T-helper 9 cell (primary cell): ENCODE measurements at places on chromosomes 7 and 10.
A peak's percentile ranks its signal among the peaks of the same experiment; 100 is the strongest.

DNA sequence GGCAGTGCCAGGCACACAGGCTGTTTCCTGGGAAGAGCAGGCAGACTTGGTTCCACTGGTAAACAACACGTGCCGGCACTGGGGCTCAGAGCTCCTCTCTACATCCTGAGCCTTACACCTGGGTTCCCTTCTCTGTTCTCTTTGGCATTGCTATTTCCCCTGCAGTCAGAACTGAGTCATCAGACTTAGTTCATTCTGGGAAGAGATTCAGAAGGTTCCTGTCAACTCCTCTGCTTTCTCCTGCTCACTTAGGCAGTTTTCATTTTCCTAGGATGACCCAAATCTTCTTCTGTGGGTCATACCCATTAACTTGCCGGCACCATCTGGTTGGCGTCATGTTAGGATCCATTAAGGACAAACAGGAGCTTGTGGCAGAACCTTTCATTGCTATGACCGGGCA, 33.4 kb upstream of the LRRC18 start:
- no peak for DNase-seq

GRCh38 chr10:18145652-18146051, 5.4 kb downstream of the CACNB2 start:
- no peak for DNase-seq

- DNase-seq: no peak
Measured at GRCh38 chr7:27176962-27177794, 3.1 kb upstream of the HOXA10 start.

DNA sequence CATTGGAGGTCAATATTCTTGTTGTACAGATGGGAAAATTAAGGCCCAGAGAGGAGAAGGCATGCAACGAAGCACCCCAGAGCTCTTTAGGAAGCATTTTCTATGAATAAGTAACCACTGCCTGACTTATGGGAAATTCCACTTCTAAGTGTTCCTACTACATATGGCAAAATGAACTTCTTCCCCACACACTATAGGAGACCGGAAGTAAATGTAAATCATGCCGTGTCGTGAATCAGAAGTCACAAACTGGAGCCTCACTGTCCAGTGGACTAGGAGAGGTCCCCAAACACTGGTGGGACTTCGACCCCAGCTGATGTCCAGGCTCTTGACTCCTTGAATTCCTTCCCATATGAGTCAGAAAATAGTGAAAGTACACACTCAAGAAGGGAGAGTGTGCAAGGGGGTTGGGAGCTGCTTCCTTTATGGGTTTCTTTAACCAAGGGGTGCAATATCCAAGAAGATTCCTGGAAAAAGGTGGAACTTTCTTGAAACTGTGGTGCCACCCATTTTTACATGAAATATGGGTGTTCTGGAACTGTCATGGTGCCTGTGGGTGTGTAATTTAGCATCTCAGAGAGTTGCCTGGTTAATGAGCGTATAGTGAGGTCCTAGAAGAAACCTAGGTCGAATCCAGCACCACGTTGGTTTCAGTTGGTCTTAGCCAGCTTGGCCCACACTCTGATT, 6.7 kb downstream of the RASSF4 start:
- no peak for DNase-seq

GRCh38 chr10:47058961-47059391, 147.7 kb downstream of the PTPN20 start:
- DNase-seq: no peak

DNA sequence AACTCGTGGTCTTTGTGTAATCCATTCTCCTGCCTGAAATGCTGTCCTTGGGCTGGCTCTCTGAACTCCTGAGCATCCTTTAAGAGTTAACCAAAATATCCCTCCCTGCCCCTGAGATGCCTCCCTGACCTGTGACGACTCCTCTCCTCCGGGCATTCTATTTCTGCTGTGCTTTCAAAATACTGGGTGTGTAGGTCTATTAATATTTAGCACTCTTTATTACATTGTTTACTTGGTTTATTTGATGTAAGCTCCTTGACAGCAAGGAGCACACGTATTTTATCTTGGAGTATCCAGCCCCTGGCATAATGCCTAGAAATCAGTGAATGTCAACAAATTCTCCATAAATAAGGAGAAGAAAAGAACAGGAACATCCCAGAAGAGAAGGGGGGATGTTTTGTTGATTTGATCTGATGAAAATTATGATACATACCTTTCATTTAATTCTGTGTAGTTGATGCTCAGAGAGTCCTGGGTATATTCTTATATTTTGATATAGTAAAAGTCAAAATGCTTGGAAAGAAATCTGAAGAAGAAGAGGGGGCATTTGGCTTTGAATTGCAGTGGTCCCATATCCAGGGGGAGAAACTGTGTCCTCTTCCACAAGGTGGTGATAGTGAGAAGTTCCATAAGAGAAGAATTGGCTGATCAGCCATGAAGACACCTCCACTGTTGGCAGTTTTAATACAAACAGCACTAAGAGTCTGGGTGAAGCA, 107.7 kb upstream of the MPP7 start:
- no peak for DNase-seq

GRCh38 chr7:129351320-129351719, 82.9 kb upstream of the STRIP2 start:
- no peak for DNase-seq

DNA sequence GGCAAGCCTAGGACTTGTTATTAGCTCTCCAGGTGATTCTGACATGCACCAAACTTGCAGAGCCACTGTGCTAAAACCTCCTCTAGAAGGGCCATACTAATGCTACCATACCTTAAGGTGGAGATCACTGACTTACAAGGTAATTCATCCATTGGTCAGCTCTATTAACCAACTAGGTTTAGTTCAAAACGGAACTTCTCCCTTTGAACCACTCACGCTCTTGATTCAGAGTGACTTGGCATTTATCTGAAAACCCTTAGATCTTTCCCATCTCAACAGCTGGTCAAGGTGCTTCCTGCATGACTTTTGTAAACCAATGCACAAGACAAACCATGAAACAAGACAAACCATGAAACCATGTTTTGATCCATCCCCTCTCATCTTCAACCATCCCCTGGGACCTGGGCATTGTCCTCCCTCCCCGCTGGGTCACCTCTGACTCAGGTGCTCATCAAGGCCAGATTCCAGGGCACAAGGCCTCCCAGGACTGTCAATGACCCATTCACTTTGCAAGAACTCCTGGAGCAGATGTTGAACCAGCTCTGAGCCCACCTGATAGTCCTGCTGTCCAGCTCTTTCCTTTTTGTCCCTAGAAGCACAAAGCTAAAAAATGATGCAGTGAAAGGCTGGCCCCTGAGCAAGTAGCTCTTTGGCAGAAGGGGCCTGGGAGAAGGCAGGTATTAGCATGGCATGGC, 18.8 kb downstream of the IMPDH1 start:
- no peak for DNase-seq

DNA sequence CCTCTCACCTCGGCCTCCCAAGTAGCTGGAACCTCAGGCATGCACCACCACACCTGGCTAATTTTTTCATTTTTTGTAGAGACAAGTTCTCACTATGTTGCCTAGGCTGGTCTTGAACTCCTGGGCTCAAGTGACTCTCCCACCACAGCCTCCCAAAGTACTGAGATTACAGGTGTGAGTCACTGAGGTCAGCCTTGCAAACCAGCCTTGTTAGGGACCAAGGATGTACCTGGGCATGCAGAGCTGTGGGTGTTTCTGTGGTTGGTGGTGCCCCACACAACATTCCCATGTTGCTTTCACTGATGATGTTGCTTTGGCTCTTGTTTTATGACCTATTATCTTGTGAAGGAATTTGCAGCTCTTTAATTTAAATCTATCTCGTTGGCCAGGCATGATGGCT, 54.8 kb downstream of the OTUD1 start:
- DNase-seq: no peak

DNA sequence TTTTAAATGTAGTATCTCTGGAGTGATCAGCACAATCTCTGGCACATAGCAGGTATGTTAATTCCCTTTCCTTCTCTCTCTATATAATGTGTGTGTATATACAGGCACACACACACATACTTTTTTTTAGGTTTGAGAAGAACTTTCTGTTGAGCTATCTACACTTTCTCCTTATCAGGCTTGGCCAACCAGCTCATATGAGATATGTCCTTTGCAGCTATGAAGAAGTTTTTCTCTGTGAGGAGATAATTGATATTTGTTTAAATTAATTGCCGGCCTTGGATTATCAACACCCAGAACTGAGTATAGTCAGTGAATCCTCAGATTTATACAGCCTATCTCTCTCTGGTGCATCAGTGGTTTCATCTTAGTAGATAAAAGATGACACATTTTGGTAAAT, 2.3 kb upstream of the MCU start:
- no peak for DNase-seq

DNA sequence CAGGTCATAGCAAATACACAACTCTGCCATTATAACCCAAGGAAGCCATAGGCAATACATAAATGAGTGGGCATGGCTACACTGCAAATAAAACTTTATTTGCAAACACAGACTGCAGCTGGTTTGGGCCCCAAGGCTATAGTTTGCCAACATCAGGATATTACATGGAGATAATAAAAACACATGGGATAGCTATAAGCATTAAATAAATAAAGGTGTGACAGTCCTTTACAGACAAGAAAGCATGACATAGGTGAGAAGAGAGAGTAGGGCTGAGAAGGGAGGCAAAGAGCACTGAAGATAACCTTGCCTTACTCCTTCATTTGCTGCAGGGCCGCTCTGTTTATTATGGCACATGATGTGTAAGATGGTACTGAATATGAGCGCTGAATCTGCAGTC, 135.1 kb upstream of the GHITM start:
- no peak for DNase-seq

DNA sequence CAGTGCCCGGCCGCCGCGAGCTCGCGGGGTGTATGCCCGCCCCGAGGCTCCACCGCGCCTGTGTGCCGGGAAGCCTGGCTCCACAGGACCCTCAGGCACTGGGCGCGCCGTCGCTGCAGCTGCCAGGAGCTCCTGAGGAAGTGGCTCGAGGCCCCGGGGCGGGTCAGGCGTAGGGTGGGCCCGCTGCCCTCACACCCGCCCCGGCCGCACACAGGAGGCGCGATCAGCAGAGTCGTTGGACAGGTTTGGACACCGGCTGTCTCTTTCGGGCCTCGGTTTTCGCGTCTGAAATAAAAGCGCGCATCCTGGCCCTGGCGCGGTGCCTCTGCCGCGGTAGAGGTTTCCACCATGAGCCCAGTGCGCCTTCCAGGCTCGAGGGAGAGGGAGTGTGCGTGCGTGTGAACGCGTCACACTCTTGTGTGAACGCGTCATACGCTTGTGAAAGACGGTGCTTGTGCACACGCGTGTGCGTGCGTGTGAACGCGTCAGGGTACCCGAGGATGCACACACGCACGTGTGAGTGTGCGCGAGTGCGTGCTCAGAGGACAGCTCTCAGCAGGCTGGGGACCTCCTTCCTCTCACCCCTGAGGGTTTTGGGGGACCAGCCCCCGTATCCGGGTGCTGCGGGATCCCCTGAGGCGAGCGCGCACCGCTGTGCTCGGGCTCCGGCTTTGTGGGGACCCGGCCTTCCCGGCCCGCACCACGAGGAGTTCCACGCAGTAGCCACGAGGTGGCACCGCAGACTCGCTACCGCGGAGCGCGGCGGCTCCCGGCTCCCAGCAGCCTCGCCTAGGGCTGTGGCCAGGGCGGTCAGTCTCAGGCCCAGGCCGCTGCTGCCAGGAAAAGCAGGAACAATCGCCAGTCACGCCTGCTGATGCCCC, 83.8 kb downstream of the BMS1 start:
- DNase-seq: peak; percentile 6

DNA sequence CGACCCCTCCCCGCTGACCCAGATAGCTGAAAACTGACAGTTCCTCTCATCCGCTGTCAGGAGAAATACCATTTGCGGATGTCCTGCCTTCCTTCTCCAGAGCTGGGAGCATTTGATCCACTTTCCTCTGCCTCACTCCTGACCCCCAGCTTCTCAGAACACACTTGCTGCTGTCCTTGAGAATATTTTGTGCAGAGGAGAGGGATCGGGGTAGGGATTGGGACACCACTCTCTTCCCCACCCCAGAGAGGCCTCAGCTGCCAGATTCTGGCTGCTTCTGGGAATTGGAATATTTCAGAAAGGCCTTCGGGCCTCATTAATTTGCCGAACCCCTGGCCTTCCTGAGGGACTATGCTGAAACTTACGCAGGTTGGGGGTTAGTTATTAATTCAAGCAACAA, 97.0 kb downstream of the C10orf105 start:
- no peak for DNase-seq

DNA sequence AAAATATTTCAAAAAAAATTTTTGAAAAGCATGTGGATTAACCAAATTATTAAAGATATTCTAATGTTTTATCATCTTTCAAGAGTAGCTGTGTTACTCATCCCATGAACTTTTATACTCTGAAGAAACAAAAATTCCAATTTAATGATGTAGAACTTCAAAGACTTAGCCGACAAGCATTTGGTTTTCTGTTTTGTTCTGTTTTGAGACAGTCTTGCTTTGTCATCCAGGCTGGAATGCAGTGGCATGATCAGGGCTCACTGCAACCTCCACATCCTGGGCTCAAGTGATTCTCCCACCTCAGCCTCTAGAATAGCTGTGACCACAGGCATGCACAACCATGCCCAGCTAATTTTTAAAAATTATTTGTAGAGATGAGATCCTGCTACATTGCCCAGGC, 17.8 kb upstream of the LCOR start:
- no peak for DNase-seq

DNA sequence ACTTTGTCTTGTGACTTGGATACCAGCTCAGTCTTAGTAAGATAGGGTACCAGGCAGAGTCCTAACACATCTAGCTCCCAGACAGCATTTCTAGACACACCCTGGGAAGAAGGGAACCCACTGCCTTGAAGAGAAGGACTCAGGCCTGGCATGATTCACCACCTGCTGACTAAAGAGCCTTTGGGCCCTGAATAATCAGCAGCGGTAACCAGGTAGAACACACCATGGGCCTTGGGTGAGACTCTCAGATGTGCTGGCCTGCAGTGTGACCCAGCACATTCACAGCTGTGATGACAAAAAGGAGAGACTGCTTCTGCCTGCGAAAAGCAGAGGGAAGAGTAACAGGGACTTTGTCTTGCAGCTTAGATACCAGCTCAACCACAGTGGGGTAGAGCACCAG, 10.4 kb upstream of the TNKS2 start:
- no peak for DNase-seq

GRCh38 chr10:73655990-73656298, at the start of gene SYNPO2L:
Gene SYNPO2L, minus strand, starts transcription at chr10:73656029. Its CDS starts 107 bp downstream, at chr10:73655922.
- DNase-seq: no peak

- DNase-seq: no peak
Measured at GRCh38 chr10:77377034-77377433, 260.6 kb downstream of the KCNMA1 start.

- peak; percentile 57 for DNase-seq
Measured at GRCh38 chr7:36670585-36671431, 53.5 kb downstream of the AOAH start.

GRCh38 chr7:121505021-121505420, 108.9 kb upstream of the FAM3C start:
- DNase-seq: no peak

- DNase-seq: no peak
Measured at GRCh38 chr10:31819391-31819820, 109.2 kb downstream of the ARHGAP12 start.

- DNase-seq: no peak
Measured at GRCh38 chr7:20299647-20300312, 30.9 kb upstream of the ITGB8 start.

DNA sequence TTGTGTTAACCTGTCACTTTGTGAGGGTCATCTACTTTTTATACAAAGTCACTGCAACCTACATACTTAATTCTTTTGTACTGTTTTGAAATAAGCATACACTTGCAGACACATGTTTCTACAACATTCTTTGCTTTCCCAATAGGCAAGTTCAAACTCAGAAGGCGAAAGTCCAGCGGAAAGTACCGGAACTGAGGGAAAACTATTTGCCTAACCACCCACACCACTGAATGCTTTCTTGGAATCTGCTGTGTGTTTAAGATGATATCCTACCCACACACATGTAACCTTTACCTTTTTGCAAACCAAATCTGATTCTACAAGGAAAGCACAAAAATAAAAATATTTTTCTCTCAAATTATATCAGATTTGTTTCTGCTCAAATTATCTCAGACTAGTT, 139.4 kb upstream of the AGR3 start:
- no peak for DNase-seq
